ENCODE measurements at places on chromosomes 4 and X. TPM values are rescaled to one million over a fixed set of nuclear protein-coding genes. Genes with fewer than 3 reads are reported as not detected.

- DNase-seq = no peak
These were observed 176.4 kb downstream of the ADGRA3 start for GRCh38 chr4:22339491-22339890.

Gene POU4F2
- not detected for total RNA-seq

DNA sequence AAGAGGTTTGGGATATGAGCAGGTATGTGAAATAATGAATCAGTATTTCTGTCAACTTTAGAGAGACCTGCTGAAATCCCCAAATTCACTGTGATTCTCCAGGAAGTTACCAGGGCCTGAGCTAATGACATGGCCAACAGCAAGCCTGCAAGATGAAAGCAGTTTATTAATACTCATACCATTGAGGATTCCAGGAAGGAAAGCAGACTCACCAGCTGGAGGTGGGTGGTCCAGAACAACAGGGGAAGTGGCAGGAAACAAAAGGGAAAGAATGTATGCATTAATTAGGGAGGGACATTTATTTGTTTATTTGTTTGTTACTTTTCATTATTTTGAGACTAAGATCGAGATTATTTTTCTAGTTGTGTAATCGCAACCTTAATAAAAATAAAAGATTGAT, 196.6 kb upstream of the AGA start:
- no peak for DNase-seq

GRCh38 chr4:41322617-41323016, 65.9 kb downstream of the UCHL1 start:
- DNase-seq = no peak

GRCh38 chr4:52244848-52245247, 193.7 kb downstream of the SPATA18 start:
- DNase-seq = no peak

DNA sequence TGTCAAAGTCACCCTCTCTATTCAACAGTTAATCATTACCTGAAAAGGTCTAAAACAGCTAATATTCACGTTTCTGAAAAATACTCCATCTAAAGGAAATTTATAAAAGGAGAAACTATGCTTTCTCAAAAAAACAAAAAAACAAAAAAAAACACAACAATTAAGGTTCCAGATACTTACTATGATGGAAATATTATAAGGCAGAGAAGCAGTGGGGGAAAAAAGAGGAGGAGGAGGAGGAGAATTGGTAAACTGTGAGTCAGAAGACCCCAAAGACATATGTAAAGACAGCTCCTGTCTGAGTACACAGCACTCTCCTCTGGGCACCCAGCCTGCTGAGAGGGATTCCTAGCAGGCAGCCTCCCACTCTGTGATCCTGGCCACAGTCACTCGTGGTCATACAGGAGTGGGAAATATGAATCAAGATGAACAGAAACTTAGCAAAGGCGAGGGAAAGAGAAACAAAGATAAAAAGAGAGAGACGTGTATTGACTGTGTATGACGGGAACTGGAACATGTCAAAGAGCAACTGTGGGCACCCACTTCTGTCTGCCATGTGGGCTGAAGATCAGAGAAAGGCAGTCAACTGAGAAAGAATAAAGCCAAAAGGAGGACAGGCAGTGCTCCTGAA, 12.5 kb downstream of the KLHL15 start:
- DNase-seq = no peak

- no peak for DNase-seq
These were observed 40.7 kb downstream of the KLHL2 start for GRCh38 chr4:165248102-165248501.

- DNase-seq = no peak
These were observed 1.3 kb upstream of the PDHA1 start for GRCh38 chrX:19342331-19342906.

GRCh38 chrX:650811-651210, 20.2 kb downstream of the SHOX start:
- DNase-seq = no peak

Gene FHIP1A
- 15.3 TPM for total RNA-seq

- DNase-seq = no peak
These were observed 59.1 kb downstream of the TEX13C start for GRCh38 chrX:125378770-125379169.

DNA sequence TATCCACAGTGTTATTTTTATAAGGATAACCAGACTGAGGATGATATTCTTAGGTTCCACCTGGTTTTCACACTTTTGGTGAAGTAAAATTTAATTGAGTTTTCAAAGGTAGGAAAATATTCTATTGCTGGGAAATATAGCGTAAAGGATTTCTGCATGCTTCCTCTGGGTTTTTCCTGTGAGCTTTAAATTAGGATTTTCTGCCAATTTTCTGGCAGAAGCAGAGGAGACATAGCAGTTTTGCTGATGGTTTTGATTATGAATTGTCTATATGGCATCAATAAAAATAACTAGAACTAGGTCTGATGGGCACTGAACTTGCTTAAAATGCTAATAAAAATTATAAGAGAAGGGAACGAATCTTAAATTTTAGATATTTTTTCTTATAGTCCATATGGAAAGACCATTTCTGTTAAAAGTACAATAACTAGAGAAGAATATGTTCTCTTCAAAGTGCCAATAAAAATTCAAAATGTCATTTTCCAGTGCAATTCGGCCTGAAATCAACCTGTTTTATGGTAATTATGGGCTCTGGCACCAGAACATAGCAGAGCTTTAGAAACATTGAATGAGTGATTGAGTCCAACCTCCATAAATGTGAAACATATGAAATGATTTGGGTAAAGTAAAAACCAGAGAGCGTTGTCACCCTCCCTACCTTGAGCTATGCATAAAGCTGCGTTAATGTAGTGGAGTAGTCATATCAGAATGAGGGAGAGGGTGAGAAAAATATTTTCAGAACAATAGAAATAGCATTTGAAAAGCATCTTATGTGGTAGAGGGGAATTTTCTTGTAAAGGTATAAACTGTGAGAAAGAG, 279.7 kb downstream of the SPRY1 start:
- no peak for DNase-seq

Gene BST1
- total RNA-seq = 9.1 TPM

Gene GAGE12E
- not detected for total RNA-seq

- no peak for DNase-seq
These were observed 27.3 kb upstream of the FBXW7 start for GRCh38 chr4:152563209-152563608.

Gene ZNF711
- total RNA-seq = 3.6 TPM

- no peak for DNase-seq
These were observed 618.2 kb upstream of the PCDH10 start for GRCh38 chr4:132530861-132531260.

- no peak for DNase-seq
These were observed 198.8 kb upstream of the ANXA10 start for GRCh38 chr4:167893531-167893930.

GRCh38 chr4:173346074-173346473, 11.9 kb upstream of the HMGB2 start:
- no peak for DNase-seq

Gene BMX
- 4.2 TPM for total RNA-seq

Gene CXCL6
- total RNA-seq = 2.8 TPM

GRCh38 chr4:27278615-27279375, 418.2 kb downstream of the STIM2 start:
- no peak for DNase-seq

- no peak for DNase-seq
These were observed 378.9 kb downstream of the PPP1R2C start for GRCh38 chrX:42398967-42399631.

Gene MFAP3L
- 30.7 TPM for total RNA-seq

DNA sequence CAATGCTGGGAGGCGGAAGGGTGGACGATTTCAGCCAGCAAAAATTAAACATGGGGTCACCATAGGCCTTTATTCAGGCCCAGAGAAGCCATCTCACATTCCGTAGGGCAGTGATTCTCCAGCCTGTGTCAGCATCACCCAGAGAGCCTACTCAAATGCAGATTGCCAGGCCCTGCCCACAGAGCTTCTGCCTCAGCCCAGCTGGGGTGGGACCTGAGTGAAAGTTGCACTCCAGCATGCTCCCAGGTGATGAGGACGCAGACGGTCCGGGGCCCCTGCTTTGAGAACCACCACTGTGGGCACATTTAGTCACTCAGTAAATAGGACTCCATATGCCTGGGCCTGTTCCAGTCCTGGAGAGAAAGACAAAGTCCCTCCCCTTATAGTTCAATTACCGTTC, 12.4 kb upstream of the C4orf50 start:
- DNase-seq = no peak

- DNase-seq = peak; percentile 75
These were observed 94.5 kb downstream of the ANXA3 start for GRCh38 chr4:78645853-78646757.

Data from sciatic nerve (tissue), 2 donors.